ENCODE measurements at places on chromosomes 11 and 22. TPM values are rescaled to one million over a fixed set of nuclear protein-coding genes. Genes with fewer than 3 reads are reported as not detected.

Gene GLYATL1
- total RNA-seq = not detected

GRCh38 chr22:49514641-49515040 lies 313.0 kb downstream of the BRD1 start:
- DNase-seq = no peak

Gene PRR33
- total RNA-seq = 0.20 TPM

DNA sequence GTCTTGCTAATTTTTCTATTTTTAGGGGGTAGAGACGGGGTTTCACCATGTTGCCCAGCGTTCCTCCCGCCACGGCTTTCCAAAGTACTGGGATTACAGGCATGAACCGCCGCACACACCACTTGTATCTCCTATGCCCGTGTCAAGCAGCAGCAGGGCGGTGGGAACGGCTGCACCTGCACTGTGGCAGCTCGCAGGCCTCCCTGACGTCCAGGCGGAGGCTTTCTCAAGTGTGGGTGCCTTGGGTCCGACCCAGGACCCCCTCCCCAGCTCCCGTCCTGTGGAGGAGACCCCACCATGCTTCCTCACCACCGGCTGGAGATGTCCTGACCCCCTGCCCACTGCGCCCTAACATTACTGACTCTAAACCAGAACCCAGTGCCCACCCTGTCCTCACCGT lies 25.7 kb downstream of the TSPAN4 start:
- no peak for DNase-seq

GRCh38 chr11:44915004-44915403 lies 35.7 kb downstream of the TP53I11 start:
- no peak for DNase-seq

DNA sequence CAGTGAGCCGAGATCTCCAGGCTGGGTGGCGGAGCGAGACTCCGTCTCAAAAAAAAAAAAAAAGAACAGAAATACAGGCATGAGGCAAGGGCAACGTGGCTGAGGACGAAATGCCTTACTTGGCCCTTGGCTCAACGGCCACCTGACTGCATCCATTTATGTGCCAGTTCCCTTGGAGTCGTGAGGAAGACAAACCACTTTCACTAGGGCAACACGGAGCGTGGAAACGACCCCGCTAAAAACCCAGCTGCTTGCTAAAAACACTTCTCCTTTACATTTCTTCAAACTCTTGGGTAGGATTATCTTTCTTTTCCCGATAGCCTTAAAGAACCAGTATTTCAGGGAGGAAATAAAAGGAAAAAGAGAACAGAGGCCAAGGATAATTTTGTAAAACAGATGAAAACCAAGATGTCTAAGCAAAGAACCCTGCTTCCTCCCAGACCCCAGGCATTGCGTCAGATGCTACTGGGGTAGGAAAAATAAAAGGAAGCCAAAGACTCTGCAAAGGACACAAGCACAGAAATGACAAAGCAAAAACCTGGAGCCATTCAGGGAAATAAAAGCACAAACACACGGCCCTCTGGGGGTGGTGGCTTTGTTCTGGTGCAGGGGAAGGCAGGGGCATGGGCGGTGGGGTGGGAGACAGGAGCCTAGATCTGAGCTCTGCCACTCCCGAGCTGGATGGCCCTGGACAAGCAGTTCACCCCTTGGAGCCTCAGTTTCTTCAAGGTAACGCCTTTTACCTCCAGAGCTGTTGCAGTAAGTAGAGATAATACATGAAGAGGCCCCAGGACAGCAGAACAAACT lies 37.0 kb downstream of the PC start:
- DNase-seq = no peak

Gene TESMIN
- total RNA-seq = 3.4 TPM

- DNase-seq = no peak
These were observed 14.6 kb upstream of the PHLDB1 start for GRCh38 chr11:118592616-118593367.

Gene MUC5AC
- not detected for total RNA-seq
